ENCODE measurements at places on chromosomes 6 and 20.
A peak's percentile ranks its signal among the peaks of the same experiment; 100 is the strongest.

DNA sequence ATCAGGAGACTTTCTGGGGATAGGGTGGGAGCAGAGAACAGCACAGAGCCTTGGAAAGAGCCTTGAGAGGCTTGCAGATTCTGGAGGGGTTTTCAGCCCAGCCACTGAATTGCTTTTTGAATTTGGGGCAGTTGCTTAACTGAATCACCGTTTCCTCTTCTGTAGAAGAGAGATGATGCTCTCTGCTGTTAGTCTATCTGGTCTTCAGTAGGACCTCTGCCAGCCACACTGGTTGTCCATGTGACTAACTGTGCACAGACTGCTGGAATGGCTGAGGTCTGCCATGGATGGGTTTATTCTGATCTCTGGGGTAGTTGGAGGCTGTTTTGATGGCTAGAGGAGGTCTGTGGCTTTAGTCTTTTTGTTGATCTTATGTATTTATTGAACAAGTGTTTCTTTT, 21.4 kb upstream of the PRDM1 start:
- no peak for DNase-seq

DNA sequence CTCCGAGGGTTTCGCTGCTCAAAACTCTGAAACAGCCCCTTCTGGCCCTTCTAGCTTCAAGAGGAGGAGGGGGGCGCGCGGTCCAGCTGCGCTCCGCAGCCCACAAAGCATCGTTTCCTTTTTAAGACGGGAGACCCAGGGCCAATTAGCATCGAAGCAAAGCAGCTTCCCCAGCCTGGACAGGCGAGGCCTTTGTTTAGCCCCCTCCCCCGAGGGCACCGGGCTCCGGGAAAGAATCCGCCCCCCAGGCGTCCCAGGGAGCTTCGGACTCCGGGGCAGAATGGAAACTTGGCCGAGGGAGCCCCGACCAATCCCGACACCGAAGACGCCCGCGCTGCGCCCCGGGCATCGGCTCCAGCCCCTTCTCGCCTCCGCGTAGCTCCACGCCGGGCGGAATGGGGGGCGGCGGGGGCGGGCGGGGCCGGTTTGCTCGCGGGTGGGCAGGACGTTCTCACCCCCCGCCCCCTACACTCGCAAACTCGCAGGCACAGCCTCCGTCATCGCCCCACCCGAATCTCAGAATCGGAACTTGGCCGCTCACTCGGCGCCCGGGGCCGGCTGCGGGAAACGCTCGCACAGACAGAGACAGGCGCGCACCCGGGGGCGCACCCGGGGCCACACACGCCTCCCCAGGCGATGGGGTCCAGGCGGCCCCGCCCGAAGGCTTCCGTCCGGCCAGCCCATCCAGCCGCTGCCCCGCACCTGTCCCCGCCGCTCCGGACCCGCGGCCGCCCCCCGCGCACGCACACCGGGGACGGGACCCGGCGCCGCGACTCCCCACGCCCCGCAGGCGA, 628 bp downstream of the NKAIN4 start:
- no peak for DNase-seq

- DNase-seq, result no peak
Observed at GRCh38 chr20:42889517-42889916, 300.2 kb downstream of the PTPRT start.

GRCh38 chr6:26003102-26003694, 40.6 kb downstream of the TRIM38 start:
- peak; percentile 54 for DNase-seq

- no peak for DNase-seq
Observed at GRCh38 chr6:20868397-20869096, 334.3 kb downstream of the CDKAL1 start.

All from omental fat pad (tissue), 4 donors.